ENCODE measurements at places on chromosomes 13 and 19.
A peak's percentile ranks its signal among the peaks of the same experiment; 100 is the strongest.

GRCh38 chr13:51726446-51727193 lies 77.3 kb downstream of the DHRS12 start:
- ATAC-seq = no peak

DNA sequence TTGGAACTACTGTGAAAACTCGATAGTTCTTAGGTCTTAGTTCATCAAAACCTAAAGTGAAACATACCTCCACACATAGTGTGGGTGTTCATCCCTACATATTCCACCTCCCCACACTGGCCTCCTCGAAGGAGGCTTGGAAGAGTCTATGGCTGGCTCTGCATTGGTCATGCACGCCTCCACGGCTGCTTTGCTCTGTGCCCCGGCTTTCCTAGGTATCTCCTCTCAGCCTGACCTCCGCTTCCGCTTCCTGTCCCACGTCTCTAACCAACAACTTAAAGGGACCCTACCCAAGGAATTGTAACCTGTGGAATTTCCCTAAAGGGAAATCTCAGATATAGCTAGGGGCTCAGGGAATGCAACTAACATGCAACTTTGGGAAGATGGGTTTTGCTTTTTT lies 79.7 kb upstream of the MBNL2 start:
- peak; percentile 50 for ATAC-seq

GRCh38 chr13:42396501-42396900 lies 124.5 kb downstream of the AKAP11 start:
- ATAC-seq = no peak

DNA sequence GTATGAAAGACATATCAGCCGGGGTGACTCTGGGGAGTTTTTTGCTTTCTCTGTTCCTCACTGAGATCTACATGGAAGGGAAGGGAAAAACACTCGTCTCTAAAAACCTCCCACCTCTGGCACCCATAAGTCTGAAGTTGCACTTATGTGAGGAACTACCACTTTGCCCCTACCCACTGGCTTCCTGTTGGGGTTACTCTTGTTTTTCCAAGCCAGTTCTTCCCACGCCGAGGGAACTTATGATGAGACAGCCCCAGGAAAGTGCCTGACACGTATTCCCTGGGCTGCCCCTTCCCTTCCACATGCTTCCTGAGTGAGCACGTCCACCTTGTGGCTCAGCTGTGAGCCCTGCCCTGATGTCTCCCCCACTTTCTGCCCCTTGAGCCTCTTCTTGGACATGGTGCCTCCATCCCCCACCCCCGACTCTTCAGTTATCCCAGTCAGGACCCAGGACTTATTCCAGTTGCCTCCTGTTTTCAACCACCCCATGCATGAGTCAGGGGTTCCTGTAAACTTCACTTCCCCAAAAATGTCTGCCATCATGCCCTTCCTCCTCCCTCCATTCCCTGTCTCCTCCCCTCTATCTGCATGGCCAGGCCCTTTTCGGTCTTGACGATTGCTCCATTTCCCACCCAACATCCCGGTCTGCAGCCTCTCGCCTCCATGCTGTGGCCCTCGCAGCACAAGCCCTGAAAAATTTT lies 5.1 kb upstream of the SIGLEC7 start:
- no peak for ATAC-seq

DNA sequence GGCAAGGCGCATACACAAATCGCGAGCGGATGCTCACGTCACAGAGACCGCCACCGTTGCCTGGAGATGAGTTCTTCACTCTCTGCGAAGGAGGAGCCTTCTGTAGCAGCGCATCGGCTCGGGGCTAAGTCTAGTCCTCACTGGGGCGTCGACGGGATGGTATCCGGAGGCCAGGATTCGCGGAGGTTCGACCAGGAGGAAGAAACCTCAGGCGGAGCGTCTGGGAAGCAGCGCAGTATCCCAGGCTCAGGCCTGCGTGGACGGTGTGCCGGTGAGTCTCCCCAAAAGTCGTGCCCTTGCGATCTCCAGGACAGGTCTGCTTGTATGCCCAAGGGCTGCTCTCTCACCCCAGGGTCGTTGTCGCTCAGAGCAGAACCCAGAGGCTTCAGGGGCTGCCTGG lies 40.4 kb downstream of the ZNF146 start:
- ATAC-seq = no peak

- ATAC-seq = no peak
Observed at GRCh38 chr19:54614726-54615125, 15.6 kb upstream of the LILRB1 start.

GRCh38 chr13:110425444-110425780 lies 118.3 kb downstream of the COL4A2 start:
- no peak for ATAC-seq
